ENCODE measurements at places on chromosomes 1 and 21.

DNA sequence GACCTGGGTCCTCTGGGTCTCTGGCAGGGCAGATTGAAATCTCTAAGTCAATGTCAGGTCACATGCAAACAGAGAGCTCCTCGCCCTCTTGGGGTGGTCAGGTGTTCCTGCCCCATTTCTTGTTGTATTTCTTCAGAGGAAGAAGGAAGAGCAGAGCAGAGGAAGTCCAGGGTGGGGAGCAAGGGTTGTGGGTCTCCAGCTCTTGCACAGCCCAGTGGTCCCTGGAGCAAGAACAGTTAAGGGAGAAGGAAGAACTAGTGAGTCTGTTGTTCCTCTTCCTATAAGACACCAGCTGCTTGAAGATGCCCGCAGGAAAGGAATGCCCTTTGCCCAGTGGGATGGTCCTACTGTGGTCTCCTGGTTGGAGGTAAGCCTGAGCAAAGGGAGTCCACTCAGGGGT, 26.3 kb downstream of the MYOG start:
- no peak for DNase-seq

DNA sequence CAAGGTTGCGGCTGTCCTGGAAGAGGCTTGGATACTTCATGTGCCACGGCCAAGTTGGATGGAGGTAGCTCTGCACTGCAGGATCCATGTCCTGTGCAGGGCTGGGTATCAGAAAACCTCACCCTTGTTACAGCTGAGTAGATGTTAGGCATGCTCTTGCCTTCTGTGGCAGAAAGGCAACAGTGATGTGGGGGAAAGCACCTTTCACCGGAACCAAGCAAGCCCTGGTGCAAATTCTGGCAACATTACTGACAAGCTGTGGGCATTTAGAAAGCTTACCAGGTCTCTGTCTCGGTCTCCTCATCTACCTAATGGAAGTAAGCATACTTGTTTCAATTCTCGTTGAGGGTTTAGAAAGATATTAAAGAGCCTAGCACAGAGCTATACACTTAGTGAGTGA, 14.5 kb upstream of the CDCA8 start:
- DNase-seq = no peak

DNA sequence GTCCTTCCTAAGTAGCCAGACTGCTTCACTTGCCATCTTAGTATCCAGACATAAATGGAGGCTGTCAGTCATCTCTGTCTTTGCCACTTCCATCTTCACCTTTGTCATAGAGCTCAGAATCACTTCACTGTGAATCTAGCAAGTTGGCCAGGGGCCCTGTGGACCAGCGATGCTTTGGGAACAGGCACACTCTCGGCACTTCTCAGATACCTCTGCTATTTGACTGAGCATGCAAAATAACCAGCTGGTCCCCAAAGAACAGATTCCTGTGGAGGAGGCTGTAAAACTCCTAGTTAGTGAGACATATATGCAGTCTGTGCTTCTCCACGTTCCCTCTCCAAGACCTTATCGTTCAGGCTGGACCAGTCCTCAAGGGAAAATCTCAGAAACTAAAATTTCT, 76.8 kb upstream of the COA6 start:
- no peak for DNase-seq

DNA sequence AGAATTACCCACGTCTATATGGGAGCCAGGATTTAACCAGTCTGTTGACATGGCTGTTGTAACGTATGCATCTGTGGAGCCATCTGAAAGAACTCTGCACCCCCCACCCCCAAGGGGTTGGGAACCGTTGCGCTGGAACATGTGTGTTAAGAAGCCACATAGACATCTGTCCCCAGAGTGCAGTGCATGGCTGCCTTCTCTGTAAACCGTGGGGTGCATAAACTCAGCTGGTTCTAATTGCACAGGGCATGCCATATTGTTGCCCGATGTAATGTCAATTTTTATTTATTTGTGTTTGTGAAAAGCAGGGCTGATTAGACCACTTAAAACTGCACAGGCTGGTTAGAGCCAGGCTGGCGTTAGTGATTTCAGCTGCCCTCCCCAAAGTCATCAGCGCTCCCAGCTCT, 70.1 kb upstream of the ROR1 start:
- DNase-seq = no peak

- no peak for DNase-seq
These were observed 55.8 kb upstream of the LDLRAP1 start for GRCh38 chr1:25487628-25488027.

- no peak for DNase-seq
These were observed 125.2 kb upstream of the ZNF648 start for GRCh38 chr1:182186757-182187146.

DNA sequence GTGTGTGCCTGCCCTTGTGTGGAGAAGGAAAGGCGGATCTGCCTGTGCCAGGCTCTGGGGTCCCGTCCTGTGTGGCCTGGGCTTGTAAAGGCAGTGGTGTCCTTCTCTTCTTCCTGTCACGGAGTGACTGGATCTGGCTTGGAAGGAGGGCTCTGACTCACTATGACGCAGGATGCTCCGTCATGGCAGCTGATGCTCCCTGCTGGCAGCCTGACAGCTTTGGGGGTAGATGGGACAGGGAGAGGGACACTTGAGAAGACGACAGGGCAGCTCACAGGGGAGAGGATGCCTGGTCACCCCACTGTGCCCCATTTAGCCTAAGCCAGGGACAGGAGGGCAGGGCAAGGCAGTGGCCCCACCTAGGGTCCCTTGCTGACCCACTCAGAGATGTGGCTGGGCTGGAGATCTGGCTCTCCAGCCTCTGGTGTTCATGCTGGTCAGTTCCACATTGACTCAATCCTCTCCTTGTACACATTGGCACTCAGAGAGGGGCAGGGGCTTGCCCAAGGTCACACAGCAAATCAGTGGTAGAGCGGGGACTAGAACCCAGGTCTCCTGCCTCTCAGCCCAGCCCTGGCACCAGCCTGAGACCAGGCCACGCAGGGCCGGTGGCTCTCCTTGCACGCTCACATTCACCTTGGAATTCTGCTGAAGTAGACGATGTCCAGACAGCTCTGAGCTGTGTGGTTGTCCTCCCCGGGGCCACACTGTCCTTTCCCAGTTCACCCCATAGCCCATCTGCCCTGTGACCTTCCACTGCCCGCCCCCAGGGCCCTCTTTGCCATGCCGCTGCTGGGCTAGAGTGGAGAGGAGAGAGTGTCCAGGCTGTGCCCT, 2.8 kb upstream of the FAM131C start:
- DNase-seq = no peak

GRCh38 chr1:66305927-66306326, 228.0 kb upstream of the SGIP1 start:
- no peak for DNase-seq

- no peak for DNase-seq
These were observed 10.4 kb upstream of the TLR5 start for GRCh38 chr1:223153177-223154119.

DNA sequence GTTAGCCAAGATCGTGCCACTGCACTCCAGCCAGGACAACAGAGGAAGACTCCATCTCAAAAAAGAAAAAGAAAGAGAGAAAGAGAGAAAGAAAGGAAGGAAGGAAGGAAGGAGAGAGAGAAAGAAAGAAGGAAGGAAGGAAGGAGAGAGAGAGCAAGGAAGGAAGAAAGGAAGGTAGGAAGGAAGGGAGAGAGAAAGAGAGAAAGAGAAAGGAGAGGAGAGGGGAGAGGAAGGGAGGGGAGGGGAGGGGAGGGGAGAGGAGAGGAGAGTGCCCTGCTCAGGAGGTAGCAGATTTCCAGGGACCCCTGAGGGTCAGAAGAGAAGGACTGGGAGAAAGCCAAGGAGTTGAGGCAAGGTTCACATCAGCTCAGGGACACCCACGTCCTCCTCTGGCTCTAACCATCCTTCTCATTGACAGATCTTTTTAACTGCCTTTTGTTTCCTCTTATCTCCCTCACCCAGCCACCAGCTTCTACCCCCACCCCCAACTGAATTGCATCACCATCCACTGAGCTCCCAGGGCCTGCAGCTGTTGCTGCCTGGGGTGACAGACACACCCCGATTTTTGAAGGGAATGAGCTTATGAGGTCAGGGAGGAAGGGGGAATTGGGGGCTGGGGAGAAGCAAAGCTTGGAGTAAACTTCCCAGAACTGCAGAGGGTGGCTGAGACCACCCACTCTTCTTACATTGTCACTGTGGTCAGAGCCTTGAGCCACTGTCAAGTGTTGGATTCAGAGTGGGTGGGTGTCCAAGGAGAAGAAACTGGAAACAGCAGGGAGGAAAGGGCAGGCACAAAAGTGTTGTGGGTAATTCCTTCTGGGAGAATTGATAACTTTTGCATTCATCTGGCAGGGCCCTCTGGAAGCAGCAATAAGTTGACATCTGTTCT, 91.6 kb downstream of the GLUL start:
- no peak for DNase-seq

DNA sequence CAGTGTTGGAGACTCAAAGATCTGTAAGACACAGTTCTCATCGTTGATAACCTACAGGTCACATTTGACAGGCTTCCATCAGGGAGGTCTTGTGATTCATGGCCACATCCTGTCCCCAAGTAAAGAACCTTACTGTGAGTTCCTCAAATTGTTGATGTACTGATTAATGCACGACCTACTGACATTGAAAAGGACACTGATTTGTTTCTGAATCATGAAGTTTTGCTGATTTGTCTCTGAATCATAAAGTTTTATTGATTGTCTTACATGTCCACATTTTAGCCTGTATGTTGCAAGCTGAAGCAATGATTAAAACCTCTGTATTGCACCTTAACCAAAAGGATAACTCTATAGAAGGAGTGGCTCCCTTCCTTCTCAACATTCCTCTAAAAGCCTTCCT, 476.3 kb upstream of the RUNX1 start:
- DNase-seq = no peak

- DNase-seq = no peak
These were observed 15.8 kb downstream of the SNX7 start for GRCh38 chr1:98677288-98677687.

GRCh38 chr1:158017800-158018595, 24.6 kb downstream of the KIRREL1 start:
- DNase-seq = no peak

DNA sequence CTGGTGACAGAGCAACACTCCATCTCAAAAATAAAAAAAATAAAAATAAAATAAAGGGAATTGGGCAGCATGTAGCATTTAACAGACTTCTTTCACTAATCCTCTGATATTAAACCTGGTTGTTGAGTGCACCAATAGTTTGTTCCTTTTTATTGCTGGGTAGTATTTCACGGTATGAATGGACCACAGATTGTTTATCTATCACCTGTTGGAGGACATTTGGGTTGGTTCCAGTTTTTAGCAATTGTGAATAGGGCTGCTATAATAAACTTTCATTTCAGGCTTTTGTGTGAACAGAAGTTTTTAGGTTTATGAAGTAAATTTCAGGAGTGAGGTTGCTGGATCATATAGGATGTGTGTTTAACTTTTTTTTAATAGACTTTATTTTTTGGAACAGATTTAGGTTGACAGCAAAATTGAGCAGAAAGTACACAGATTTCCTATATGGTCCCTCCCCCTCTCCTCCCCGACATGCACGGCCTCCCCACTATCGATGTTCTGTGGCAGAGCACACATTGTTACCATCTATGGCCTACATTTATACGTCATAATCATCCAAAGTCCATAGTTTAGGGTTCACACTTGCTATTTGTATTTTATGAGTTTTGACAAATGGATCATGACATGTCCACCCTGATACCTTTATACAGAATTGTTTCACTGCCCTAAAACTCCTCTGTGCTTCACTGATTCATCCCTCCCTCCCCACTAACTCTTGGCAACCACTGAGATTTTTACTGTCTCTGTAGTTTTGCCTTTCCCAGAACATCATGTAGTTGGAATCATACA, 66.1 kb upstream of the TMPRSS2 start:
- no peak for DNase-seq

DNA sequence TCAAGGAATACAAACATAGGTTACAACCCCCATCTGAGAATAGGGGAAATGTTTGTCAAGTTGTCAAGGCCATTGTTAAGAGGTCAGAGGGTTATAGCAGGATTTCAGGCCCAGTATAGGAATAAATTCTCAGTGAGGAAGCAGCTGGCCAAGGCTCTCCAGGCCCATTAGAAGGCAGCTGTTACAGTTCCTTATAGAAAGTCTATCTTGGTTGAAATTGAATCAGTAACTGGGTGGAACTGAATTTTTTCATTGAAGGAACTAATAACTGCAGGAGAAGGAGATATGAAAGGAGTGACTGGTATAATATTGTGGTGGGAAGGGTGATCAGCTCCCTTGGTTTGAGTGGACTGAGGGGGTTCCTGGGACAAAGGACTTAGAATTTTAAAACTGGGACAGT, 134.1 kb downstream of the CYYR1 start:
- no peak for DNase-seq

GRCh38 chr1:57748719-57749118, 324.9 kb upstream of the DAB1 start:
- no peak for DNase-seq
